Right kidney (tissue), 9 donors: ENCODE measurements at places on chromosomes 13 and 19.

- peak; percentile 65 for DNase-seq
These were observed at the start of gene LPAR6 for GRCh38 chr13:48412881-48413351. Gene LPAR6 (minus strand): TSS chr13:48413113. CDS start chr13:48412423, 690 bp downstream.

GRCh38 chr13:23941211-23941610 lies 43.9 kb upstream of the C1QTNF9B start:
- DNase-seq = no peak

DNA sequence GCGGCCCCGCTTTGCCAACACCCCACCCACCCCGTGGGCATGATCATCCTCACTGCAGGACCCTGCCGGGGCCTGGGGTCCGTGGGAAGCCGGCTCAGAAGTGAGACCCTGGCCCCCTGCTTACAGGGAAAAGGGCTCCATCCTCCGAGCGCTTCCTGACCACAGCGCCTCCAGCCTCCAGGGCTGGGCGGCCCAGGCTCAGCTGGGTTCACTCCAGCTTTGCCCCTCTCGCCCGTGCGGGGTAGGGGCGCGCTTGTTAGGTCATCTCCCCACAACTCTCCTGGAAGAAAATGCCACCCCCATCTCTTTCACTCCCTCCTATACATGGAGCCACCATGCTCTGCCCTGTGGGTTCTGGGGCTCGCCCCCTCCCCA lies 6.6 kb upstream of the C1QTNF9B start:
- no peak for DNase-seq

- peak; percentile 38 for DNase-seq
These were observed 33.3 kb downstream of the BLOC1S3 start for GRCh38 chr19:45211751-45212381.

GRCh38 chr19:4379383-4380253 lies 20.7 kb downstream of the SH3GL1 start:
- peak; percentile 47 for DNase-seq

GRCh38 chr13:23372264-23372906 lies 61.1 kb downstream of the SACS start:
- no peak for DNase-seq

GRCh38 chr19:46067691-46068090 lies 26.9 kb upstream of the IGFL4 start:
- DNase-seq = no peak

GRCh38 chr13:112902101-112902651 lies 66.8 kb upstream of the MCF2L start:
- DNase-seq = no peak

- no peak for DNase-seq
These were observed 737.4 kb downstream of the UQCRFS1 start for GRCh38 chr19:28475525-28475924.

DNA sequence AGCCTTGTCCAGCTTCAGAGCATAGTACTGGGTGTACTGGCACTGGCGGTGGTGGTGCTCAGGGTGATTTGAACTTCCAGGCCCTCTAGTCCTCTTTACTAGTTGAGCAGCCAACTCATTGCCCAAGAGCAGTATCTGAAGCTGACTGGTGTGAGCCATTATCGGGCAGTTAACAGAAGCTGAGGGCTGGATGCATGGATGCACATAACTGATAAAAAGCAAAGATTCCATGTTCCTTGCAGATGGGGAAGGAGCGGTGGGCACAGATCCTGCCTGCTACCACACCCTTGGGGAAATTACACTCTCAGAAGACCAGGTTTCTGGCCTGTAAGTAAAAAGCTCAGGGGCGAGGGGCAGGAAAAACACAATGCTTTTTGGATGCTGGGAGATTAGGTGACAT lies 499.4 kb upstream of the ARGLU1 start:
- DNase-seq = no peak

GRCh38 chr19:48742096-48742495 lies 1.7 kb upstream of the RASIP1 start:
- DNase-seq = no peak

- DNase-seq = peak; percentile 6
These were observed 52.2 kb downstream of the ZNF737 start for GRCh38 chr19:20513189-20513904.

DNA sequence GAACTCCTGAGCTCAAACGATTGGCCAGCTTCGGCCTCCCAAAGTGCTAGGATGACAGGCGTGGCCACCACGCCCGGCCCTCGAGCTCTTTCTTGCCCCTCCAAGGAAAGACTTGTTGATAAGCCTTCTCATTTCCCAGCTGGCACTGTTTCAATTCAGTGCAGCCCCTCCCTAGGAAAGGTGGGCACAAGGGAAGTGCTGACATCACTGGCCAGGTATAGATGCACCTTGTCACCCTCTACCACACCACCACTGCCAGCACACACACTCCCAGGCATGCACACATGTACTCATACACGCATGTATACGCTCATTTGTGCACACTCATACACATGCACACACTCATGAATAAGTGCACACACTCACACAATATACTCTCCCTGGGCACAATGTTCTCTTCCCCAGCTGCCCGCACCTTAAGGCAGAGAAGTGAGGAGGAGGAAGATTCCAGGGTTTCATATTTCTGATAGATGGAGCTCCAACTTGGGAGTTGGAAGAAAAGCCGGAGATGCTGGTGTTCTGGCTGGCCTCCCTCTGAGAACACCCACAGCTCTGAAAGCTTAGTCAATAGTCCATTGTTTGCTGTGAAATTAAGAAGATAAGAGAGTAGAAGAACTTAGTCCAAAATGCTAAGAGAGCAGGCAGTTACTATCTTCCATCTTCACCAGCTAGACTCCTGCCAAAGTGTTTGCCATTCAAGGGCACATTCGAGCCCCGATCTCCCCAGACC lies 196.7 kb downstream of the FOXO1 start:
- no peak for DNase-seq

DNA sequence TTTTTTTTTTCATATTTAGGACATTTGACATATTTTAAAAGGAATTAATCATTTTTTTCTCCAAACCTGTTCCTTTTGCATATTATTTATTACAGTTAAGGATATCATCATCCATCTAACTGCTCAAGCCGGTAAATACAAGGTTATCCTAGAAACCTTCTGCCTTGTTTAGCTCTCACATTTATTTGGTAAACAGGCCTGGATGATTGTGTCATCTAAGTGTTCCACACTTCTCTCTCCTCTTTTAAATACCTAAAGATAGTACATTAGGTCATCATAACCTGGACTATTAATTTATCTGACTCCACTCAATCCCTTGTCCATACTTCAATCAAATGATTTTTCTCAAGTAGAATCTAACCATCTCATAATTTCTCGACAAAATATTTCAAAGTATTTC lies 511.7 kb upstream of the KLHL1 start:
- DNase-seq = no peak

GRCh38 chr13:36848199-36848982 lies 29.4 kb downstream of the RFXAP start:
- DNase-seq = no peak

- DNase-seq = no peak
These were observed 7.7 kb upstream of the CDADC1 start for GRCh38 chr13:49240017-49240416.

DNA sequence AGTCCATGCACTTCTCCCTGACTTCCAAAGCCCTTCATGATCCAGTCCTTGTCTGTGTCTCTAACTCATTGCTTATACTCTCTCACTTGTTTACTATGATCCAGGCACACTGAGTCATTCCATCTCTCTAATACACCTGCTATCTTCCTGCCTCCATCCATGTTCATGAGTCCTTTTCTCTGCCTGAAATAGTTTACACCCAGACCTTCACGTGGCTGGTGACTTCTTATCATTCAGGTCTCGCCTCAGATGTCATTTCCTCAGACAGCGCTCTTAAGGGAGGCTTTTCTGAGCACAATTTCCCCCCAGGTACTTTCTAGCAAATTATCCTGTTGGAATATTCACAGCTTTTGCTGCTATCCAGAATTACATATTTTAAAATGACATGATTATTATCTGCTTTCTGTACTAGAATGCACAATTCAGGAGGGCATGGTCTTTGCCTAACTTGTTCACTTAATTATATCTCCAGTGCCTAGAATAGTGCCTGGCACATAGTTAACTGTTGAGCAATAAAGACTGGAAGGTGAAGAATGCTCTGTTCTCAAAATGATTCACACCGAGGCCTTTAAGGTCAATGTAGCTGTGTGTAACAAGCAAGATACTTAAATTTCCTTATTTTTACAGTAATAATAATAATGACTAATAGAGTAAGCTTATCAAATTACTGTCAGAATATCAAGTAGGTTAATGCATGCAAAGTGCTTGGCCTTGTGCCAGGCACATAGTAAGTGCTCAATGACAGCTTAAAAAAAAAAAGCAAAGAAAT lies 183.7 kb upstream of the SPRY2 start:
- DNase-seq = no peak

- no peak for DNase-seq
These were observed 144.1 kb upstream of the MIR17HG start for GRCh38 chr13:91203430-91203829.

DNA sequence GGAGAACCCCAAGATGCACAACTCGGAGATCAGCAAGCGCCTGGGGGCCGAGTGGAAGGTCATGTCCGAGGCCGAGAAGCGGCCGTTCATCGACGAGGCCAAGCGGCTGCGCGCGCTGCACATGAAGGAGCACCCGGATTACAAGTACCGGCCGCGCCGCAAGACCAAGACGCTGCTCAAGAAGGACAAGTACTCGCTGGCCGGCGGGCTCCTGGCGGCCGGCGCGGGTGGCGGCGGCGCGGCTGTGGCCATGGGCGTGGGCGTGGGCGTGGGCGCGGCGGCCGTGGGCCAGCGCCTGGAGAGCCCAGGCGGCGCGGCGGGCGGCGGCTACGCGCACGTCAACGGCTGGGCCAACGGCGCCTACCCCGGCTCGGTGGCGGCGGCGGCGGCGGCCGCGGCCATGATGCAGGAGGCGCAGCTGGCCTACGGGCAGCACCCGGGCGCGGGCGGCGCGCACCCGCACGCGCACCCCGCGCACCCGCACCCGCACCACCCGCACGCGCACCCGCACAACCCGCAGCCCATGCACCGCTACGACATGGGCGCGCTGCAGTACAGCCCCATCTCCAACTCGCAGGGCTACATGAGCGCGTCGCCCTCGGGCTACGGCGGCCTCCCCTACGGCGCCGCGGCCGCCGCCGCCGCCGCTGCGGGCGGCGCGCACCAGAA lies 1.1 kb downstream of the SOX1 start:
- peak; percentile 41 for DNase-seq

- no peak for DNase-seq
These were observed 212.4 kb downstream of the ZIC5 start for GRCh38 chr13:99759163-99759552.

DNA sequence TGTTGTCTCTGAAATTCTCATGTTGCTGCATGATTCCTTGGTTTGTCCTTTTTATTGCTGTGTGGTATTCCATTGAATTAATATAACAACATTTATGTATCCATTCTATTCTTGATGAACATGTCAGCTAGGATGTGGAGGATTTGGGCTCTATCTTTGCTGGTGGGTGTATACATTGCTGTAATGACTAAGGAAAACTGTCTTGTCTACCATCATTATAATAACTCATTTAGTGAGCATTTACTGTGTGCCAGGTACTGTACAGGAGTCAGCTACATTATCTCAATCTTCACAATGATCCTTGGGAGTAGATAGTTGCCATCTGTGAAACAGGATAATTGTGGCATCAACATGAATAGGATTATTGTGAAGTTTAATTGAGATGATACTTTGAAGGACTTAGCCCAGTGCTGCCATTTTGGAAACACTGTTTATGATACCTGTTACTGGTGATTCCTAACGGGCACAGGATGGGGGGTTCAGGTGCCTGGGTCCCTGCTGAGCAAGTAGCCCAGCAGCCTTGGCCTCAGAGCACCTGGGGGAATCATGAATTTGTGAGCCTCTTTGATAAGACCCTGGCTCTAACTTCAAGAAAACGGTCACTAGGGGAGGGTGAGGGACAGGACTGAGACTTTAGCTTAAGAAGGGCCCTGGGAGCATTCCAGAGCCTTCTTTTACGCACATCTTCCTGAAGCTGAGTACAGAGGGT lies 1.8 kb upstream of the CCNE1 start:
- no peak for DNase-seq

- DNase-seq = no peak
These were observed 192.0 kb upstream of the SOX1 start for GRCh38 chr13:111874981-111875380.

DNA sequence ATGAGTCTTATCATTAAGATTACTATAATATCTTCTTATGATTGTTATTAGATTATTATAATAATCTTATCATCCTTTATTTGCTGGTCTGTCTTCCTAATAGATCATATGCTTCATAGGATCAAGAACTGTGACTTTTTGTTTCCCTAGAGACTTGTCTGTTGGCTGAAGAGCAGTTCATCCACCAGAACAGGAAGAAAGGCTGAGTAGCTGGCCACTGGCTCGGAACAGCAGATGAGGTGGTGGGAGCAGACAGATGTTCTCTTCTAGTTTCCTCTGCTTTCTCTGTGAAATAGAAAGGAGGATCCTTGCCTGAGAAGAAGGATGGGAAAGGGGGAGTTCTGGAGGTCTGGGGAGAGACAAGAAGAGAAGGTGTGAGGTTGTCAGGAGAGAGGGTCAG lies 120.0 kb downstream of the CCNA1 start:
- DNase-seq = no peak

DNA sequence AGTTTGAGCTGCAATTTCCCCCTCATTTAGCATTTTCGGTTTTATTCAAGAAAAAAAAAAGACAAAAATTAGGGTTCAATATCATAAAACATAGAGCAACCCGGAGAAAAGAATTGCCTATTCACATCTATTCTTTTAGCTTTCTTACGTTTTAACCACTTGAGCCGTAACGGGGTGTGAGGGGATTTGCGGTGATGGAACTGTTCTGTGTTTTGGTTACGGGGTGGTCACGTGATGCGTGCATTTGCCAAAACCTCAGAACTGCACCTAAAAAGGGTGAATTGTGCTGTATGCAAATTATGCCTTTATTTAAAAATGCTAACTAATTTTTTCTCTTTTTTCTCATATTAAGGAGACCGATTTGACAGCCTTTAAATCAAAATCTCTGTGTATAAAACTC lies 22.1 kb downstream of the CLEC11A start:
- DNase-seq = no peak

- peak; percentile 48 for DNase-seq
These were observed 1.6 kb downstream of the PKN1 start for GRCh38 chr19:14434543-14435319.

GRCh38 chr13:26037302-26037701 lies 14.5 kb downstream of the SHISA2 start:
- DNase-seq = no peak

DNA sequence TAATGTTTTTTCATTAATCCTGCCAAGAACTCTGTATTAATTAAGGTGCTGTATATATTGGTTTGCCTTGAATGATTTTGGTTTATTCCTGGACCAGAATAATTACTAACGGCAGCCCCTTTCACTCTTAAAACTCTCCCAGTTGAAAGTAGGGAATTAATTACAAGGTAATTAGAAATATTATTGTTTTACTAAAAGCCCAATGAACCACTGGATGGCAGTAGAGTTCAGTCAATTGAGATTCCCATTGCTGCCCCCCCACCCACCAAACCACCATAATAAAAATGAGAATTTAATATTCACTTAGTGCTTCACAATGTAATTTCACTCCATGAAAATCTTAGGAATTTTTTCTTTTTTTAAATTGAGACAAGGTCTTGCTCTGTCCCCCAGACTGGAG lies 13.7 kb downstream of the WBP4 start:
- DNase-seq = no peak

- no peak for DNase-seq
These were observed 440.5 kb downstream of the ITGBL1 start for GRCh38 chr13:101893021-101893420.

- no peak for DNase-seq
These were observed 50.3 kb downstream of the FGF14 start for GRCh38 chr13:102351521-102351920.
